ENCODE measurements at places on chromosomes 3 and 15.

GRCh38 chr3:52532517-52532837, 1.2 kb downstream of the NT5DC2 start:
- DNase-seq, result no peak

- DNase-seq, result no peak
These were observed 25.8 kb downstream of the DYNC1LI1 start for GRCh38 chr3:32544894-32545293.

DNA sequence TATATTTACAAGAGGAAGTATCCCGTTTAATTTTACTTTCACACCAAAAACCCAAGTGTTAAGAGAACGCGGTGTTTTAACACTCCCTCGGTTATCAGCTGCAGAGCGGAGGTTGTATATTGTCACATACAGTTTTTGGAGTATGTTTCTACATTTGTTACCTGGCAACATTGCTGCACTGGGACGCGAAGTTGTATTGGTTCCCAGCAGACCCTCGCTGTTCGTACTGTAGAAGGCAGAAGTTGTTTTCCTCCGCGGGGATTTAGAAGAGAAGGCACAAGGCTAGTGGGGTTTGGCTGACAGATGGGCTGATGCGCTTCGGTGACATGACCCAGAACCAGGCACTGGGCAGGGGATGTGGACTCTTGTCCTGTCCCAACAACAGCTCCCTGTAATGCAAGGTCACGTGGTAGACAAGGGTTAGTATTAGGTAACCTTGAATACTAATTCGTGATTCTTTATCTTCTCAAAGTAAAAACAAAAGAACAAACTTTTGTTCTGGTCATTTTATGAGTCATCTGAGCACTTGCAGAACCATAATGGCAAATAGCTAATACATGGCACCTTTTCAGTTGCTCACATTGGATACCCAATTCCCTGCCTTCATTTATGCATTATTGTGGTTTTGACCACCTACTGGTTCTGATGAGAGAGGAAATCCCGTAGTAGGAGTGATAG, 230.4 kb upstream of the BHLHE40 start:
- no peak for DNase-seq

GRCh38 chr3:71579935-71580406, 3.6 kb downstream of the FOXP1 start:
- DNase-seq, result no peak

DNA sequence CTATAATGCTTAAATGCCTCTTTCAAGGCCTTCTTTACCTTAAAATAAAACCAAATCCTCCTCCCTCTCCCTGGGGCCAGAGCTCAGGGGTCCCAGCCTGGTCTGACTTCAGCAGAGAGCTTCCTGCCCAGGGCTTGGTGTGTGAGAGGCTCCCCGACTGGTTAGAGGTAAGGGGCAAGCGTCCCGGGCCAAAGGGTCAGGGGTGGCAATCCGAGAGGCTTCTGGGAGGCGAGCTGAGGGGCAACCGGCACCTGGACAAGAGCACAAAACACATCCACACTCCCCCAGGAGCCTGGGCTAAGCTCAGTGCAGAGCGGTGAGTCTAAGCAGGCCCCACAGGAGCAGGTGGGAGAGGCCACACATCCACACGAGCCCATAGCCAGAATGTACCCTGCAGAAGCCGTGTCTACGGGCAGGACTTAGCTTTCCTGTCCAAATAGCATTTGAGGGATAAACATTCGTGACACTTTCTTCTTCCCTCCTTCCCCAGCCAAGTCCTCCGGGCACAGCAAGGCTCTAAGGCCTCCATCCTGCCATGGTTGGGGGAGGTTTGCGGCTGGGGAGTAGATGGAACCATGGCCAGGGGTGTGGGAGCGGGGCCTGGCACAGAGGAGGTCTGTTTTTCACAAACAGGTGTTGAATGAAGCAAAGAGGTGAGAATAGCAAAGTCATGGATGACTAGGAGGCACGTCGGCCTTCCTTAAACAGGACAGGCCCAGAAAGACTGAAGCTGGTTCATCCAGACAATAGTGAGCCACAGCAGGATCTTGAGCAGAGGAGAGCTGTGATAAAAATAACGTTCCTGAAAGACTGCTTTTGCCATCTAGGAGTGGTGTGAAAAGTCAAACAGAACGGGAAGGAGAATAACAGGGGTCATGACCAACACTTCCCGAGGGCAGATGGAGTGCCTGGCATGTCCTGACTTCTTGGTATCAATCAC, 98.7 kb upstream of the IQSEC1 start:
- no peak for DNase-seq

DNA sequence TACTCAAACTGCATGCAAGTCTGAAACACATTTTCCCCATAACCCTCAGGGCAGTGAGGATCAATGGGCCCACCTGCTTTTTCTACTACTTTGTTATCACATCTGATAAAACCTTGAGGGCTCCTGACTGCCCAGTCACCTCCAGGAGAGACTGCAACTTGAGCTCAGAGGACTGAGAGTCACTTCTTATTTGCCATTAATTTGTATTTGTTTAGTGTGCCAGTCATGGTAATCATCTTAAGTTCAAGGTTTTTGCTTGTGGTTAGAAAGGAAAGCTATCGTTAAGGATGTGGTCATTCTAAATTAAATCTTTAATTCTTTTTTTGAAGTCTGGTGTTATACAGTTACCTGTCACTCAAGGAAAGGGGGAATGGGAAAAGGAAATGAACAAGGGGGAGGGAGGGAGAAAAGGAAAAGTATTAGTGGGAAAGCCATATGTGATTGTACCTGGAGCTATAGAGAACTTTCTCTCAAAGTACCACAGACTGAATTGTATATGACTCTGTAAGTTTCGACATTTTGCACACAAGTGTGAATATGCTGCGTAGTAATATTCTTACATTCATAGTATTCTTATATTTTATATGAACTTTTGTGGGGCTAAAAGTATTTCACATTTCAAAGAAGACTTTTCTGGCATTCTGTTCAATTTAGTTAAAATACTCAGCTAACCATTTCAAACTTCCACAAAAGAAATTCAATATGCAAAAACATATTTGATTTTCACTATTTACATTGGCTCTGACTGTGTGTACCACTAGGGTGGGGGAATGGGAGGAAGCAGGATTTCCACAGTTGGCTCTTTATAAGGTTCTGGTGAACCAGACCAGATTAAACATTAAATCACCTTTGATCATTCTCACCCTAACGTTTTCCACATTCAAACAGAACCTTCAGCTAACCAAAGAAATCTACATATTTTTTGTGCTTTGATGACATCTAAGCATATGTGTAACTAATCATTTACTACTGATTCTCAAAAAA, 166.5 kb upstream of the ATP11B start:
- no peak for DNase-seq

DNA sequence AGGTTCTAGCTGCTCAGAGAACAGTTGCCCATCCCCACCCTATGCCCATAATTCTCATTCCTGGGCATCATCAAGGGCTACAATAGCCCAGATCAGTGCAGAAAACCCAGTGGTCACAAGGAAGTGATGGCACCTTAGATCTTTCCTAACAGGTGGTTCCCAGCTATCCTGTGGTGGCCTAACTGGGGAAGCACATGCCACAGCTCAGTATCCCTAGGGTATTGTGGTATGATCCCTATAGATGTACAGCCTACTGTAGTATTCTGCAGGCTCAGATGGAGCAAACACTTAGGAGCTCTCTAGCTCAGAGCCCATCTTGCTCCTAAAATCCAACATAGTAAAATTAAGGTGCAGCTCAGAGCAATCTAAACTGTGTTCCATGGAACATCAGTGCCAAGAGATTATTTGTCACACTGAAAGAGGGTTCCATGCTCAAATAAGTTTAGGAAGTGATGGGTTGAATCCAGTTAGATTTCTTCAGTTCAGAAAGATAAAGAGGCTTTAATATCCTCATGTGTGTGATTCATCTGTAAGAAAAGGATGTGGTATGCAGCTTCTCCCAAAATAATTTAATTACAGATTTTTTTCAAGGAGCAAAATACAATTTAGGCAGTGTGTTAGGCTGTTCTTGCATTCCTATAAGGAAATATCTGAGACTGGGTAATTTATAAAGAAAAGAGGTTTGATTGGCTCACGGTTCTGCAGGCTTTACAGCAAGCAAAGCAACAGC, 4.4 kb downstream of the A4GNT start:
- DNase-seq, result no peak

DNA sequence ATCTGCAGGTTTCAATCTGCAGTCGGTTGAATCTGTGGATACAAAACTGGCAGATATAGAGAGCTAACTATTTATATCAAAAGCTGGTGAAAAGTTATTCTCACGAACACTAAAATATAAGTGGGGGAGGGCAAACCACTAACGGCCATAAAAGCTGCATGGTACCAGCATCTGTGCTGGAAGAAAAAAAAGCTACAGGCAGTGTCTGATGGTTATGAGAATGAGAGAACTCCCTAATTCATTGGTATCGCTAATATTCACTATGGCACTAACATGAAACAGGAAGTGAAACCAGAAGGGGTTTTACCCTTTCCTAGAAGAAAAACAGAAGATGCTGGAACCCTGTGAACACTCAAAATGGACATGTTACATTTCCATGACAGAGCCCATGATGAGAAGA, 15.9 kb downstream of the CEP70 start:
- no peak for DNase-seq

DNA sequence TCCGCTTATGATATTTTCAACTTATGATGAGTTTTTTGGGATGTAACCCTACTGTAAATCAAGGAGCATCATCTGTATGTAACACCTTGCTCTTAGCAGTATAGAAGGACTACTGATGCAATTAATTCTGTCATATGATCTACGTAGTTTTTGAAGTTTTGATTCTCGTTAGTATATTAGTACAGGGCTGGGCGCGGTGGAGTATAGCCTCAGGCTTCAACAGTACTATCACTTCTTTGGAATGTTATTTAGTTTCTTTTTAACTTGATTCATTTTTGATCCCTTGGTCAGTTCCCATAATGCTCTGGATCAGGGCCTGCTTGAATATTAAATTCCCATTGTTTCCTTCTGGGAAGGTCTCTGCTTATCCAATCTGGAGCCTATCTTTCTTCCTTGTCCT, 23.9 kb upstream of the AP4E1 start:
- DNase-seq, result no peak

DNA sequence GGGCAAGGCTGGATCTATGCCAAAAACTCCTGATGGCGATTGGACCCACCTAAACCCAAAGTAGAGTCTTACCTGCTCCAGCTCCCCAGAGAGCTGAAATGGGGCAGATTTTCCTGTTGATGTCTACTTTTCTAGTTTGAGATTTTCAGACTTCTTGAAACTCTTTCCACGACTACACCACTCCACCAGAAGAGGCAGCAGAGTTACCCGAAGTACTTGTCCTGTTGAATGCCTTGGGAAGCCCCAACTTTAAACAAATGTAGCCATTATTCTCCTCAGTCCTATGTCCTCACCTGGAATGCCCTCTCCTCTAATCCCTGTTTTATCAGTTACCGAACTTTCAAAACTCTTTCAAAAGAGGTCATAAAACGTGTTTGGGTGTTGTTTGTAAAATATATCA, 843.8 kb downstream of the VGLL3 start:
- DNase-seq, result no peak

- DNase-seq, result no peak
These were observed 365.8 kb upstream of the MCTP2 start for GRCh38 chr15:93865586-93865985.

DNA sequence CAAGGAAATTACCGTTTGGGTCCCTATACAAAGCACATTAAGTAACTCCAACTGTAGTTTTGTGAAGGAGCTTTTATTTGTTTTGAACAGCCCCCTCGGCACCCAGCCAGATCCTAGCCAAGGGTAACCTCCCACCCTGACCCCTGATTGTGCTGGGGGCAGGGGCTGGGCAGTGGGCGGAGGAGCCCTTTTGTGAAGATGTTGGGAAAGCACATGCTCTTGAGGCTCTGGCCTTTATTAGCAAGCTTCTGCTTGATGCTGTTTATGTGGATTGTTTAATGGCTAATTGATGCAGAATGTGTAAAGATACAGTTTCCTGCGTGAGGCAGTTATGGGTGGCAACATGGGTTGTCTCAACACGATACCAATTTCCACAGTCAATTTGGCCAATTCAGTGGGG, 136.5 kb downstream of the MAP2K5 start:
- no peak for DNase-seq

All from stimulated activated CD4-positive, alpha-beta T cell treated with anti-CD3 and anti-CD28 coated beads, TNF-alpha, amount 100 ng/mL, for 4 hours (primary cell).